ENCODE measurements at places on chromosomes 7 and 10.

DNA sequence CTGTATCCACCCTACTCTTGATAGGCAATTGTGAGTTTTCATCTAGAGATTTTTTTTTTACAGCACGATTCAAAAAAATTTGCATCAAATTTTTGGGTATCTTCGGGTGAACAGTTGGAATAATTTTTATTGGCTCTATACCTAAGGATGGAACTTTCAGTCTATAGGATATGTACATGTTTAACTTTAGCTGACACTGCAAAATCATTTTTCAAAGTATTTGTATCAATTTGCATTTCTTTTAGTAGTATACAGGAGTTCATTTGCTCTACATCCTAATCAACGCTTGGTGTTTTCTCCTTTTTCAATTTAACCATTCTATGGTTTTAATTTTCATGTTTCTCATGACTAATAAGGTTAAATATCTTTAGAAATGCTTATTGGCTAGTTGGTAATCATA is 11.7 kb downstream of the MGAM2 start:
- no peak for DNase-seq

DNA sequence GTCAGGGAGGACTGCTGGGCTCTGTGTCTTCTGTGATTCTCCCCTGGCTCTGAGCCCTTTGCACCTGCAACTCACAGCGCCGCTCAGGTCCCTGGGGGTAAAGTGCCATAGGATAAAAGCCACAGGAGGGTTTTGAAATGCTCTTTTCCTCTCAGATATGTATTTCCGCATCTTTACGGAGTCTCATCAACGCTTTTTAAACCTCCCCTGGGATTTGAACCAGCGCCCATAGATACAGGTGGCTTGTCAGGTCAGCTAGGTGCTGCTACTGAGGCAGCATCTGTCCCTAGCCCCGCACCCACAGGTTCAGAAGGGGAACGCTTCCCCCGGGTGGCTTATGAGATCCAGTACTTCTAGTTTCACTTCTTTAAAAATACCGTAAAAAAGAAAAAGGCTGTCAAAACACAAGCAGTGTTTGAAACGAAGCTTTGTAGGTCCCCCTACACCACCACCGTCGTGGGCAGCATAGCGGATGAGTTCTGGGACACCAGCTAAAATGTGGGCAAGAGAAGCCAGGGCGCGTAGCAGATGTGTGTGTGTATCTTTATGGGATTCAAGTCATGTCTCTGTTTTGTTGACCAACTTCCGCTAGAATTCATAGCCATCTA is 173.5 kb downstream of the CUX1 start:
- no peak for DNase-seq

GRCh38 chr7:43639858-43640491 is 57.1 kb downstream of the STK17A start:
- no peak for DNase-seq

DNA sequence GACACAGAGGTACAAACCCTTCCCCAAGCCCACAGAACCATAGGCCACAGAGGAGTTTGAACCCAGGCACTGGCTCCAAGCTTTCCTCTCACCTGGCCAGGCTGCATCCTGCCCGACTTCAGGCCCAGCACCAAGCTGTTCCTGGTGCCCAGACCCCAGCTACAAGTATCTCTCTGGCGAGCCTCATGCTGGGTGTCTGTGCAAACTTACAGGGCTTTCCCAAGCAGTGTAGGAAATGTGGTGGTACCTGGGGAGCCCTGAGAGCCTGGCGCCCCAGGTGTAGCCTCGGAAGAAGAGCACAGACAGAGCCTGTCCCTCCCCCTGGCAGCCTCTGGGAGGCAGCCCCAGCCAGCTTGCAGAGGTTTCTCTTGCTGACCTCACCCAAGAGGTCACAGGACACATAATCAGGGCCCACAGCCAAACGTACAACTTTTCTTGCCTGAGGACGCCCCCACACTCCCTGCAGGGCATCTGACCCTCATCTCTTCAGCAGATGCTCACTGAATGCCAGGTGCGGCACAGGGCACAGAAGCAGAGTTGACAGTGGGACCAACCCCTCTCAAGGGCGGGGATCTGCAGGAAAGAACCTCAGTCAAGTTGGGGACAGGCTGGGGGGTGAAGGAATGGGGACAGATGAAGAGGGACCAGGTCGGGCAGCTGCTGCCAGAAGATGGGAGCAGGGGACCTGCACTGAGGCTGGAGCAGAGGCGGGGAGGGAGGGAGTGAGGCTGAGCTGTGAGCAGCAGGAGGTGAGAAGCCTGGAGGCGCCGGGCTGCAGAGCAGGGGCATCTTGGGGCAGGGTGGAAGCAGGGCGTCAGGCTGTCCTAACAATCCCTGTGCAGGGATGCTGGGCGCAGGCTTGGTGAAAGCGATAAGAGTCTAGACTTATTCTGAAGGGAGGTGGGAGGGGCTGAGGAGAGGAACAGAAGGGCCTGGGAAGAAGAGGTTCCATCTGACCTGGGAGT is 16.3 kb upstream of the MYL7 start:
- no peak for DNase-seq

DNA sequence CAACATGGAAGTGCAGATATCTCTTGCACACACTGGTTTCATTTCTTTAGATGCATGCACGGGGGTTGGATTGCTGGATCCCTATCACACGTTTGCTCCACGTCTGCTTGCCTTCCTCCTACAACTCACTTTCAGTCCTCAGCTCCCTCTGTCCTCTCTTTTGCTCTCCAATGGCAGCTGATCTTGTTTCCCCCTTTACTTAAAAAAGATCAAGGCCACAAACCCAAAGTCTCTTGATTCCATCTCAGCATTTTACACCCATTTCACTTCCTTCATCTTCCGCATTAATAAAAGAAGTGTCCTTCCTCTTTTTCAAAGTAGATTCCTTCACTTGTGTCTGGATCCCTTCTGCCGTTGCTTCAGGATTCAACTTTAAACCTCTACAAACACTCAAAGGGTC is 245.2 kb downstream of the DOCK4 start:
- no peak for DNase-seq

DNA sequence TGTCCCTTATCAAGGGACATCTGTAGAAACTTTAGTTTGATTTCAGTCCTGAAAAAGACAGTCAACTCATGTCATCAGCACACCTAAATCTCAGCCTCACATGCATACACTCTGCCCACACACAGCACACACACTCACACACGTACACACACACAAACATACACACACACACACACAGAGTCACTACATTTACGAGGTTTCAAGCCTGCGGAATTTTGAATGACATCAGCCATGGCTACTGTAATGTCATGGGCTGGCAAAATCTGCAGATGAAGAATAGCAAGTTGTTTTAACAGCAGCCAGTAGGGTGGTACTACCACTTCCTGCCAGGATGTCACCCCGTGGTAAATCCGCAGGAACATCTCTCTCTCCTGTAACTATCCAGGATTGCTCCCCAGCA is 37.1 kb upstream of the EZH2 start:
- DNase-seq, result no peak

DNA sequence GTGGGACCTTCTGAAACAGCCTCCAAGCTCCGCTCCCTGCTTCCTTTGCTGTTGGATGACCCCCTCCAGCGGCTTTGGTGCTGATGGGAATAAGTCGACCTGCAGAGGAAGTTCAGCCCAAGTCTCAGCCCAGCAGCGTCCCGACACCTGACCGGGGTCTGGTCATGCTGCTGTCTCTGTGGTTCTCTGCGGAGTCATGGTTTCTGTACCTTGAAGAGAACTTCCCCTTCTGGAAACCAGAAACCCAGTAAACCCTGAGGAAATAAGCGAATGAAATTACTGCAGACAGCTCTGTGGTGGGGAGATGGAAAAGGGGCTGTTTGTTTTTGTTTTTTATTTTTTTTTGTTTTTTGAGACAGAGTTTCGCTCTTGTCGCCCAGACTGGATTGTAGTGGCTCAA is 18.3 kb upstream of the ZNF12 start:
- DNase-seq, result peak; percentile 49

DNA sequence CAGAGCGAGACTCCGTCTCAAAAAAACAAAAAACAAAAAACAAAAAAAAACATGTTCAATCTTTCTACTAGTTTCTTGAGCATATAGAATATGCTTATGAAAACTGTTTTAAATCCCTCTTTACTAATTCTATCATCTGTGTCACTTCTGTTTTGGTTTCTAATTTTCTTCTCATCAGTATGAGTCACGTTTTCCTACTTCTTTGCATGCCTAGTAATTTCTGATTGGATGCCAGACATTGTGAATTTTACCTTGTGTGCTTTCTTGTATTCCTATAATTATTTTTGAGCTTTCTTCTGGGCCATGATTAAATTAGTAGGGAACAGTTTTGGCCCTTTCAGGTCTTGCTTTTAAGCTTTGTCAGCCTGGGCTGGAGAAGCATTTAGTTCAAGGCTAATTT is 9.9 kb downstream of the MICU1 start:
- DNase-seq, result no peak

- no peak for DNase-seq
These were observed 25.5 kb upstream of the EZH2 start for GRCh38 chr7:148909568-148909967.

- DNase-seq, result no peak
These were observed 22.6 kb downstream of the TMEM254 start for GRCh38 chr10:80100861-80101695.

DNA sequence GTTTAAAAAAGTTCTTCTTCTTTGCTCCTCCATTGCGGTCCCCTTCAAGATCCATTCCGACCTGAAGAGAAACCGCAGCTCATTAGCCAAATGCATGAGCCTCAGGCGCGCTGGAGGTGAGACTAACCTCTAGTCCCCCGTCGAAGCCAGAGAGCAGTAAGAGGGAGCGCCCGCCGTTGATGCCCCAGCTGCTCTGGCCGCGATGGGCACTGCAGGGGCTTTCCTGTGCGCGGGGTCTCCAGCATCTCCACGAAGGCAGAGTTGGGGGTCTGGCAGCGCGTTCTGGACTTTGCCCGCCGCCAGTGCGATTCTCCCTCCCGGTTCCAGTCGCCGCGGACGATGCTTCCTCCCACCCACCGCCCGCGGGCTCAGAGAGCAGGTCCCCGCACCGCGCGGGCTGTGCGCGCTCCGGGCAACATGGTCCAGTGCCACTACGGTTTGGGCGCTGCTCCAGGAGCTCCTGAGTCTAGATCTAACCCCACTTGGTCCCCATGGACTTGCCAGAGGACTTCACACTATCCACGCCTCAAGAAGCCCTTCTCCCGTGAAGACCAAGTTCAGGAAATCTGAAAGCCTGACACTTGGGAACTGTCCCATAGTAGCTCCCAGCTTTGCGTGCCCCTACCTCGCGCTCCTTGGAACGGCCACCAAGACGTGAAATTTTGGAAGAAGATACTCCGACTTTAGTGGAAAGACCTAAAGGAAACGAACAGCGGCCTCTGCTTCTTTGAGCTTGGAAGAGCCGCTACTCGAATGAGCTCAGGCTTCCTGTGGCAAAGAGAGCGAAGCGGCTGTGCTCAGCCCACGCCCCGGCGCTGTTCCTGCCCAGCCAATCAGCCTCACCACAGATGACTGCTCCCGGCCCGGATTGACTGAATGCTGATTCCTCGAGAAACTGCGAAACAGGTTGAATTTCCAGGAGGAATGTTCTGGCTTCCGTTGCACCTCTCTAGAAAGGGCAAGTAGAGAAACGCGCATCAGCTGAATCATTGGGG is at the start of gene ABCB1:
TSS of gene ABCB1 (minus strand) at position 755 of the 995 bp plus-strand sequence. CDS start at position 55, 700 bp downstream.
- peak; percentile 82 for DNase-seq

DNA sequence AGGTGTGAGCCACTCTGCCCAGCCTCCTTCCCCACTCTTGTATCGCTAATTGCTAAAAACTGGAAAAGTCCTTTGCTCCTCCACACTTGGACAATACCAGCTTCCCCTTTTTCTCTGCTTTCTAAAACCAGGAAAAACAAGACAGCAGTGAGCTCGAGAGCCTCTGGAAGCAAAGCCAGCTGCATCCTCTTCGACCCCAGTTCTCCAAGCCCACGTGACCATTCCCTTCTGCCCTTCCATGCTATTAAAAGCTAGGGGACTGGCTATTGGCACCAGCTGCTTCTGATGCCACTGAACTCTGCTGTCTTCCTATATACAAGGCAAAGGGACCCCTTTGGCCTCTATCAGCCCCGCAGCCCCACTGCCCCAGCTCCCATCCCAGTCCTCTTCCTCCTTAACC is 92.2 kb downstream of the SPDYE5 start:
- no peak for DNase-seq

DNA sequence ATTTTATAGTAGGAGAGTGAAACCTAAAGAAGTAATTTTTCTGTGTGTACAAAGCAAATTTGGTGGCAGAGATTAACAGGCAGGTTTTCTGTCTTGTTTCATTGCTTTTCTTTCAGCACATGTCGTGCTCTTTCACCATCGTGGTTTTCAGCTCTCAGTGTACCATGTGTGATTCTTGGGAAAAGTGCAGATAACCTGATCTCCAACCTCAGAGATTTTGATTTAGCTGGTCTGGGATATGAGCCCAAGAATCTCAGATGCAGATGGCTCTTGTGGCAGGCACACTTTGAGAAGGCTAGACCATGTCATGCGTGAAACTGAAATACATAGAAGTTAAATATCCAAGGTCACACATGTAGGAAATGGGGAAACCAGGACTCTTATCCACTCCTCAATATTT is 317.4 kb downstream of the EXOC4 start:
- no peak for DNase-seq

GRCh38 chr7:6387734-6388294 is 59.9 kb downstream of the DAGLB start:
- no peak for DNase-seq

GRCh38 chr10:82267960-82268359 is 393.0 kb downstream of the NRG3 start:
- DNase-seq, result no peak

- DNase-seq, result no peak
These were observed 220.0 kb downstream of the ARHGAP21 start for GRCh38 chr10:24503461-24504320.

DNA sequence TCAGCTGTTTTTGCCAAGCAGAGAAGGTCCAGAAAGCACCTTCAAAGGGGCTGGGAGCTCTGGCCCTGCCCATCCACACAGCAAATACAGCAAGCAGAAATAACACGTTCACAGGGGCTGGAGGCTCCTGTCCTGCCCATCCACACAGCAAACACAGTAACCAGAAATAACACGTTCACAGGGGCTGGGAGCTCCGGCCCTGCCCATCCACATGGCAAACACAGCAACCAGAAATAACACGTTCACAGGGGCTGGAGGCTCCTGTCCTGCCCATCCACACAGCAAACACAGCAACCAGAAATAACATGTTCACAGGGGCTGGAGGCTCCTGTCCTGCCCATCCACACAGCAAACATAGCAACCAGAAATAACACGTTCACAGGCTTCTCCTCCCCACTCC is 558.1 kb downstream of the PTPRN2 start:
- no peak for DNase-seq

GRCh38 chr7:32092346-32092745 is 22.1 kb upstream of the PDE1C start:
- no peak for DNase-seq
